ENCODE measurements at places on chromosomes 5 and 9. TPM values are rescaled to one million over a fixed set of nuclear protein-coding genes. Genes with fewer than 3 reads are reported as not detected.

DDX4 gene
- not detected for total RNA-seq

SPATA24 gene
- total RNA-seq: 3.1 TPM

ABO gene
- total RNA-seq: not detected

ENC1 gene
- 12.6 TPM for total RNA-seq

LECT2 gene
- not detected for total RNA-seq

IL5 gene
- not detected for total RNA-seq

GPR151 gene
- total RNA-seq: not detected

FAM221B gene
- total RNA-seq: not detected

PTCD2 gene
- 9.5 TPM for total RNA-seq

TSPAN17 gene
- 23.2 TPM for total RNA-seq

UAP1L1 gene
- 15.5 TPM for total RNA-seq

SPINK7 gene
- total RNA-seq: not detected

ADRB2 gene
- total RNA-seq: 4.3 TPM

TPM2 gene
- total RNA-seq: 87.9 TPM

MCC gene
- 6.0 TPM for total RNA-seq

OBP2B gene
- total RNA-seq: not detected

IL3 gene
- total RNA-seq: not detected

RNF180 gene
- 1.2 TPM for total RNA-seq
